ENCODE measurements at places on chromosomes 7 and 10.

DNA sequence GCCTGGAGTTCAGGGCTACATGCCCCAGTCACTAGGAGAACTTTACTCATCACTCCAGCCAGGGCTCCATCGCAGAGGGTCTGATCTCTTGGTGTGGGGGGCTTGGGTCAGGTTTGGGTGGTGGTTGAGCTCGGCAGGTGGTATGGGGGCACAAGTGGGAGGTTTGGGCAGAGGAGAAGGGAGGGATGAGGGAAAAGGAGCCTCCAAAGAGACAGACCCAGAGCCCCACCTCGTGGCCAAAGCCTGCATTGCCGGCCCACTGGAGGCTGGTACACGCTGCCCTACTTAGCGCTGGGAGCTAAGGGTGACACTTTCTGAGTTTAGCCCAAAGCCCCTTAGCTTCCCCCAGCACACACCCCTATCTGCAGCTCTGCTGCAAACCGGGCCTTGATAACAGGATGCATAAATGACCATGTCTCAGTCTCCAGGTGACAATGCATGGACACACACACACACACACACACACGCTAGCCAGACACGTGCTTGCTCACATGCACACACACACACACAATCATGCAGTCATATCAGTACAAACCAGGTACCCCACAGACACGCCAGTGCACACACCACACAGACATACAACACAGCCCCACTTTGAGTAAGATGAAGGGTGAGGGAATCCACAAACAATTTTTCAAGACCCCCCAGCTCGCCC, 14.7 kb downstream of the LZTS2 start:
- DNase-seq: peak; percentile 47

DNA sequence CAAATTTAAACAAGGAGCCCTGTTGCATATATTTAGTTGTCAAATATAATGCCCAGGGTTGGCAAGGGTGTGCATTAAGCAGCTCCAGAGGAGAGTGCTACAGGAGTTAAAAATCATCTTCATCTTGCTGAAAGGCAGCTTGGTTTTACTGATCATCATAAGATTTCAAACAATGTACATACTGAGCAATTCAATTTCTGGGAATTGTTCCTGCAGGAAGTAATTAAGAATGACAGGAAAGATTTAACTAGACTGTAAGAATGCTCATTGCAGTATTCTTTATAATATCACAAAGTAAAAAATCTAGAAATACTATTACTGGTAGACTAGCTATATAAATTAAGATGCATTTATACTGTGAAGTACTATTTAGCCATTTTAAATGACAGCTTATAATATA, 153.6 kb downstream of the DYNC1I1 start:
- no peak for DNase-seq

- no peak for DNase-seq
Observed at GRCh38 chr10:6711408-6711841, 131.3 kb upstream of the PRKCQ start.

- no peak for DNase-seq
Observed at GRCh38 chr10:59131666-59132065, 44.8 kb upstream of the PHYHIPL start.

GRCh38 chr10:12533151-12533550, 183.8 kb downstream of the CAMK1D start:
- DNase-seq: no peak

GRCh38 chr10:89283936-89284475, 17.8 kb upstream of the IFIT2 start:
- peak; percentile 98 for DNase-seq

GRCh38 chr10:95445837-95446486, 115.2 kb downstream of the SORBS1 start:
- DNase-seq: peak; percentile 84

- DNase-seq: no peak
Observed at GRCh38 chr10:12633776-12634620, 284.7 kb downstream of the CAMK1D start.

GRCh38 chr10:35854661-35855060, 212.6 kb upstream of the FZD8 start:
- peak; percentile 59 for DNase-seq

GRCh38 chr7:7816084-7816483, 97.7 kb upstream of the RPA3 start:
- DNase-seq: no peak

GRCh38 chr7:85290269-85290668, 103.4 kb upstream of the SEMA3D start:
- no peak for DNase-seq

GRCh38 chr10:105843786-105844185, 1202.7 kb downstream of the SORCS3 start:
- no peak for DNase-seq

GRCh38 chr10:110600487-110601101, 33.1 kb downstream of the SMC3 start:
- DNase-seq: peak; percentile 66

- no peak for DNase-seq
Observed at GRCh38 chr7:133550811-133551210, 297.9 kb downstream of the EXOC4 start.

DNA sequence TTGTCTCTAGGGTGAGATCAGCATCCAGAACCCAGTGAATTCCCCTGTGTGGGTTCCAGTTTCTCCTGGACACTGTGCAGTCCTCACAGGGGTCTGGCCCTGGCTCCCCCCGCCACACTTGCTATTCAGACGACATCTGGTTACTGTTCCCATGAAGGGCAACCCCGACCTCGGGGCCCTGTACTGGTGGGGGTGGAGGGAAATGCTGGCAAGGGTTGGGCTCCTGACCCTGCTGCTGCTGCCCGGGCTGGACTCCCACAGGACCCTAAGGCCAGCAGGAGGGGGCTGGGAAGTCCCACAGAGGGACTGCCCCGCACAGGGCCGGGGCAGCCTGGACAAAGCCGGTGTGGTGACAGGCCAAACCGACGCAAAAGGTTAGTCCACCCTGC, 768 bp upstream of the CPA1 start:
- no peak for DNase-seq

GRCh38 chr7:98236355-98237185, 15.5 kb downstream of the TECPR1 start:
- no peak for DNase-seq

DNA sequence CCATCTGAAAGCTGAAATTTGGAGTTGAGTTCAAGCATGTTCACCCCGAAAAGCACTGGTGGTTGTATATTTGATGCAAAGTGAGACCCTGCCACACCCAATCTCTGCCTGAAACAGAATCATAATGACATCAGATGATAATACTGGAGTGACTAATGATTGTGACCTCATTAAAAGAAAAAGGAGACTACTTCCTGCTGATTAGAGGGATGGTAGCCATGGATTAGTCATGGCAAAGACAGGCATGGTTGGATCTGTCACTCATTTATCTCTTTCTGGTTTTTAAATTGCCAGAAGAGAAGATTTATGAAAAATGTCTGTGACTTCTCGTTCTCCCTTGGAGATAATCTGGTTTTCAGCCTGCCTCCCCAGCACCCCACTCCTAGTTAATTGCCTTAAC, 101.2 kb downstream of the BAMBI start:
- no peak for DNase-seq

GRCh38 chr10:98257198-98257597, 10.8 kb downstream of the LOXL4 start:
- no peak for DNase-seq

DNA sequence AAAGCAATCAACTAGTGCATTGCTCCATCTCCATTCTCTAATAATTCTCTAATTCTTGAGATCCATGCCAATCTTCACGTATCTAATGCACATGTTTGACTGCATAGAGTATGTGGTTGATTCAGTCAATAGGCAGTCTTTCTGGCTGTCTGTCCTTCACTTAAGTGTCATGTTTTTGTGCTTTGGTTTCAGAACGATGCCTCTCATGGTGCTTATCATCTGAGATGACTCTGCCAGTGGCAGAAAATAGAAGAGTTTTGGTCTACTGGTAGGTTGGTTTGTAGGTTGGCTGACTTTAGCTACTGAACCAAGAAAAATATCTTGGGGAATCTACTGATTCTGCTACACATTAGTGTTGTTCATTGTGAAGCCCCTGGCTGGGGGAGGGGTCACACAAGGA, 364.2 kb downstream of the SFMBT2 start:
- no peak for DNase-seq

DNA sequence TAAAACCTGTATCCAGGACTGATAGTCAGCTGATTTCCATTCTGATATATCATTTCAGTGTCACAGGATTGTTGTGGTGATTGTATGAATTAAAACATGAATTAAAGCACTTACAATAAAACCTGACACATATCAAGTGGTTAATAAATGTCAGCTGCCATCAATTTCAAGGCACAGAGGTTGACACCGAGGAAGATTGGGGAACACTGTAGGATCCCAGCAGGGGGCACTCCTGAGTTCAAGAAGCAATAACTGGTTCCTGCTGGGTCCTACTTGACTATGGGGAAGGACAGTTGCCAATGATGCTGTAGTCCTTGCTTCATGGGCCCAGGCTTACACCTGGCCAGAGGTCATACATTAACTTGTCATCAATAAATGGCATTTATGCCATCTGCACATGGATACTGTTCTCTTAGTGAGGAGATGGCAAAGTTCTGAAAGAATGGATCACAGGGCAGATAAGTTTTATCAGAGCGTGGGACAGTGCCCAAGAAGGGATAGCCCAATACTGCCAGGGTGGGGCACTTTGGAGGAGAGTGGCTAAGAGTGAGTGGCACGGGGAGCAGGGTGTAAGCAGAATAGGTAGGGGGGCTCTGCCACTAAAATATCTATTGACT, 24.1 kb downstream of the FZD1 start:
- DNase-seq: no peak

- no peak for DNase-seq
Observed at GRCh38 chr7:127959770-127960169, 71.5 kb downstream of the LRRC4 start.

- no peak for DNase-seq
Observed at GRCh38 chr7:155652156-155653114, 8.0 kb downstream of the RBM33 start.

- DNase-seq: no peak
Observed at GRCh38 chr7:512146-512510, 7.5 kb downstream of the PDGFA start.

DNA sequence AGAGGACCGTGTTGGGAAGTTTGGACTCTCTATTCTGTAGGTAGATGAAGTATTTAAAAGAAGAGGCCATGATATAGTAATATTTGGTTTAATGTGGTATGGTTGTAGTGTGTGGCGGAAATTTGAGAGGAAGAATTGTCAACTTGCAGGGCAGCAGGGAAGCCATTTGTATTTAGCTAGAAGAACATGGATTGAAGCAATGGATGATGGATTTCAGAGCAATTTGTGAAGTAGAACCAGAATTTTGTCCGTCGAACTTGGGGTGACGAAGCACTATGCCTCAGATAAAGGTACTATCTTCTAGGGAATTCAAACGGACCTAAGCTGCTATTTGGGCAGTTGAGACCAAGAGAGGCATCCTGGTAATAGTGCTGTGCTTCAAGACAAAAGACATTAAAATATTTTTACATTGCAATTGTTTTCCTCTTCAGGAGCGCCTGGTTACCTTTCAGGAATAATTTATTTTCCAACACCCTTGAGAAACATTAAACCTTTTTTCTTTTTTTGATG, 615 bp upstream of the WBP1L start:
- DNase-seq: no peak

GRCh38 chr7:79425665-79426064, 27.8 kb downstream of the MAGI2 start:
- no peak for DNase-seq

GRCh38 chr10:22875581-22875980, 52.3 kb upstream of the ARMC3 start:
- DNase-seq: no peak

- no peak for DNase-seq
Observed at GRCh38 chr7:149334219-149334618, 72.2 kb downstream of the ZNF783 start.

GRCh38 chr10:47376522-47377220, 7.4 kb downstream of the ZNF488 start:
- no peak for DNase-seq

DNA sequence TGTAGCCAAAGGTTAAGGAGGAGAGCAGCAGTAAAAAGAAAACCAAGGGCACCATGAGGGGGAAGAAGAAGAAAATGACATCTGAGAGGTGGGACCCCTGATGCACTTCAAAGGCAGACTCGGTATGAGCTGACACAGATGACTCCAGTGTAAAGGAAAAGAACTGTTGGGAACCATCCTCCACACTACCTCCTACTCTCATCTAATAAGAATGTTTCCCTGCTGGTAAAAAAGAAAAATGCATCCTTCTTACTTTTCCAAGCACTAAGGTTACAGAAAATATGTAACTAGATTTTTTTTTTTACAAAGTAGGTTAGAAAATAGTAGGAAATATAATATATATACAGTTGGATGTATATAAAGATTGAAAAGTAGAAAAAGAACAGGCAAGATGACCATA, 16.9 kb downstream of the TAS2R41 start:
- no peak for DNase-seq

DNA sequence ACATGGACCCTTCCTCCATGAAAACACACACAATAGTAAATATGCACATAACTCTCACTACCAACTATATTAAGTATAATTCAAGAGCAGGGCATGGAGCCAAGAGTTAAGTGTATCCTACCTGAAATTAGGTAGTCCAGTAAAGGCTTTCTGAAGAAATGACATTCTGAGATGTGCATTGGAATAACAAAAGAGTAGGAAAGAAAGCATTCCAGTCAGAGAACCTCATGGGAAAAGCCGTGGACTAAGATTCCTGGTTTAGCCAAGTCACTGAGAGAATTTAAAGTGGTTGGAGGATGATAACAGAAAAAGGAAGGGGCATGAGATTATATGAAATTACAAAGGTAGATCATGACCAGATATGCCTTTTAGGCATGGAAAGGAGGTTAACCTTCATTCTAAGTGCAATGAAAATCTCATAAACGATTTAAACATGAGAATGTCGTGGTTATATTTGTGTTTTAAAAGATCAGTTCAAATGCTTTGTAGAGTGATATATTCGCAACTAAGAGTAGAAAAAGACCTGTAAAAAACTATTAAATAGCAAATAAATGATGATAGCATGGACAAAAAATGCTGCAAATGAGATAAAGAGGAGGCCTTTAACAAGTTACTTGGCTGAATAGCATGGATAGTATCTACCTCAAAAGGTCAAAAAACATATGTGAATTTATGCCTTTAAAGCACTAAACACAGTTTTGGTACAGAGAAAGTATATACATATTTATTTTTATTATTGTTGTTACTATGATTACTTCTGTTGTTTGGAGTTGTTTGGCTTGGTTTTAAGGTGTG, 767.4 kb upstream of the GHITM start:
- DNase-seq: no peak

DNA sequence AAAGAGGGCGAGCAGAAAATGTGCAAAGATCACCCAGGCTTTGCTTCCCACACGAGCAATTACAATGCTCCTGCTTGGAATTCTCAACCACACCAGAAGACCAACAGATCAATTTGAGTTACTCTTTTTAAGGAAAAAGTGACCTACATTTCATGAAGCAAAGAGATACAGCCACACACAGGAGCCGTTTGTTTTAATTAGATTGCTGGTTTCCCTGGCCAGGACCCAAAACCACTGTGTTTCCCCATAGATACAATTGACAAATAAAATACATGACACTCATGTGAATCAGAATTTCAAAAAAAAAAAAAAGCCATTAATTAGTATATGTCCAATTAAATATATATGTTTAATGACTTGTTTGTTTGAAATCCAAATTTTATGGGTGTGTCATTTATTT, 458.3 kb downstream of the PLXDC2 start:
- DNase-seq: no peak

- no peak for DNase-seq
Observed at GRCh38 chr10:92619368-92619767, 26.4 kb downstream of the KIF11 start.

- peak; percentile 60 for DNase-seq
Observed at GRCh38 chr7:151796091-151796870, 80.6 kb downstream of the PRKAG2 start.

Measured in AG10803 (cell line).